Tibial nerve (tissue), 4 donors: ENCODE measurements at places on chromosomes 7 and 10.

DNA sequence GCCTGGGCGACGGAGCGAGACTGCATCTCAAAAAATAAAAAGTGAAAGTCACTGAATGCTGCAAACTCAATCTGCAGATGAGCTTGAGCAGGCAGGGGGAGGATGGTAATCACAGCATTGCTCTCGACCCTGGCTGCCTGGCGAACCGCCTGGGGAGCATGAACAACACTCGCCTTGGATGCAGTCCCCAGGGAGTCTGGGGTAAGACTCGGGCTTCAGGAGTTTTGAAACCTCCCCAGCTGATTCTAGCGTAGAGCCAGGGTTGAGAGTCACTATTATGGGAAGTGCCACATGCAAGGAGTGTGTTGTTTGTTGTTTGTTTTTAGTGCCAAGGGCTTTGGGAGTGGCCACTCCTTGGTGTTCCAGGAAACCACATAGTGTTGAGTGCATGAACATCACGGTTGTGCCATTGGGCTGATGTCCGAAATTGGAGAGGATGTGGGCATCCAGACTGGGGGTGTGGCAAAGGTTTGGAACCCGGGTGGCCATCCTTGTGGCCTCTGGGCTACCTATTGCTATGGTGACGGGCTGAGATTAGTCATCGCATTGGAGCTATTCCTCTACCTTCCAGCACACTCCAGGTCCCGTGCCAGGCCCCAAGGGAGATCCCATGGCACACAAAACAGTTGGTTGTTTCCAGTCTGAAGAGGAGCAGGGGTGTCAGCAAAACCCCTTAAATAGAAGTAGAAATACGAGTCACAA, 92.6 kb downstream of the RGS10 start:
- no peaks in the 10 kb centered on the region for H3K27me3 ChIP-seq
- H3K36me3 ChIP-seq, result no peaks in the 10 kb centered on the region
- H3K4me3 ChIP-seq, result no peak overlapping the region

GRCh38 chr7:93442478-93443224, 131.9 kb downstream of the CALCR start:
- DNase-seq, result peak; percentile 11
- no peak overlapping the region for H3K27ac ChIP-seq
- H3K4me1 ChIP-seq, result no peaks in the 10 kb centered on the region
- no peak overlapping the region for H3K4me3 ChIP-seq
- no peaks in the 10 kb centered on the region for H3K36me3 ChIP-seq
- no peaks in the 10 kb centered on the region for H3K27me3 ChIP-seq

DNA sequence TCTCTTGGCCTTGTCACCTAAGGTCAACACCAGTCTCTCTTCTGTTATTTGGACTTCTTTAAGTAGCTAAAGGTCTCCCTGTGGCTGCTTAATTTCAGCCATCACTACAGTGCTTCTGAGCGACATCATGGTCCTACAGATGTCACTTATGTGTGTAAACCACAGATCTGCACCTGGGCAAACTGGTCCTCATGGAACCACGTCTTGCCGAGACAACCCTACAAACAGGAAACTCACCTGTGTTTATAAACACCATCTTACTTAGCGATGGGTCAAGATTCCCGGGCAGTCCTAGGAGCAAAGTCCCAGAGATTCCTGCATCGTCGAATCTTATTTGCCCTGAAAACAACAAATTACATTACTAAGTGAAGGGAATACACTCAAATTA, 27.8 kb downstream of the KLF6 start:
- DNase-seq, result no peak
- no peaks in the 10 kb centered on the region for H3K36me3 ChIP-seq
- H3K4me1 ChIP-seq, result peaks cover 40% of the 10 kb centered on the region
- H3K27me3 ChIP-seq, result no peaks in the 10 kb centered on the region

DNA sequence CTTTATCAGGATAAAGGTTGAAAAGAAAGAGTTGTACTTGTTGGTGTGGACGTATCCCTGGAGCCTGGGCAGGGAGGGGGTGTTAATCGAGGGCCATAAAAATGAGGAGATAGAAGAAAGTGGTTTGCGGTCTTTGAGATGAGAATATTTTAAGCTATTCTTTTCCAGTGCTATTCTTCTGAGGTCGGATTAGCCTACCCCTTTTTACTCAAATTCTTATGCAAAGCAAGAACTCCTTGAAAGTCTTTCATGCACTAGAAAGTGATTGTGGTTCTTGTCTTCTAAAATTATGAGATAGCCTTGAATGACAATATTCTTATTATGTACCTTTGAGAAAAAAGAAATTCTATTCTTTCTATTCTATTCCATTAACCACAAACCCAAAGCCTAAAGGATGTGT, 201.3 kb upstream of the SEMA3C start:
- no peaks in the 10 kb centered on the region for H3K4me1 ChIP-seq
- no peaks in the 10 kb centered on the region for H3K27me3 ChIP-seq
- no peak overlapping the region for H3K4me3 ChIP-seq
- no peaks in the 10 kb centered on the region for H3K36me3 ChIP-seq

GRCh38 chr7:509426-510130, 10.1 kb downstream of the PDGFA start:
- peaks cover 14% of the 10 kb centered on the region for H3K4me1 ChIP-seq
- no peak overlapping the region for H3K4me3 ChIP-seq
- H3K27me3 ChIP-seq, result no peaks in the 10 kb centered on the region
- no peak for DNase-seq
- H3K36me3 ChIP-seq, result no peaks in the 10 kb centered on the region

GRCh38 chr10:97582169-97582568, 2.0 kb upstream of the HOGA1 start:
- H3K4me3 ChIP-seq, result no peak overlapping the region
- DNase-seq, result no peak
- peaks cover 17% of the 10 kb centered on the region for H3K4me1 ChIP-seq
- H3K36me3 ChIP-seq, result no peaks in the 10 kb centered on the region
- H3K27me3 ChIP-seq, result no peaks in the 10 kb centered on the region
- H3K27ac ChIP-seq, result no peak overlapping the region

- no peak overlapping the region for H3K27ac ChIP-seq
- no peaks in the 10 kb centered on the region for H3K4me1 ChIP-seq
- no peak for DNase-seq
- H3K27me3 ChIP-seq, result no peaks in the 10 kb centered on the region
- no peaks in the 10 kb centered on the region for H3K36me3 ChIP-seq
Measured at GRCh38 chr7:3055626-3056025, 12.0 kb upstream of the CARD11 start.

GRCh38 chr7:150378115-150378852, 846 bp upstream of the ZNF775 start:
- peak overlapping the region; percentile 78 for H3K4me3 ChIP-seq
- no peaks in the 10 kb centered on the region for H3K4me1 ChIP-seq
- peak; percentile 35 for DNase-seq

GRCh38 chr7:99453105-99453504, 12.9 kb downstream of the ATP5MF start:
- no peaks in the 10 kb centered on the region for H3K27me3 ChIP-seq
- H3K36me3 ChIP-seq, result peaks cover 100% of the 10 kb centered on the region
- no peak overlapping the region for H3K4me3 ChIP-seq
- H3K4me1 ChIP-seq, result no peaks in the 10 kb centered on the region

DNA sequence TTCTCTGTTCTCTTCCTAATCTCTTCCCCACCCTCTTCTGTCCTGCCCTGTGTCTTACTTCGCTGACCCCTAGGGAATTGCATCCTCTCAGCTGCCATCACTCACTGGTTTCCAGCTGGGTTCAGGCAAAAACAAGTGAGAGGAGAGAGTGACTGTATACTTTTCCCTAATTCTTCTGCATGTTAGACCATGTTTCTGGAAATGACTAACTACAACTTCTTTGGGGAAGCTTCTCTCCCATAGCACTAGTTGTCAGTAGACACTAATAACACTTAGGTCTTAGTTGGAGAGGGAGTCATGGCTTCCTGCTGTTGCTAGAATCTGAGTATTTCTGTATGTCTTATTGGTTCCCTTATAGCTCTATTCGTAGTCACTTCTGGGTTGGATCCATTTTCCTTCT, 299.0 kb upstream of the FZD1 start:
- H3K27ac ChIP-seq, result no peak overlapping the region

- no peak overlapping the region for H3K27ac ChIP-seq
- H3K4me1 ChIP-seq, result no peaks in the 10 kb centered on the region
- no peak overlapping the region for H3K4me3 ChIP-seq
- no peaks in the 10 kb centered on the region for H3K27me3 ChIP-seq
- H3K36me3 ChIP-seq, result no peaks in the 10 kb centered on the region
Measured at GRCh38 chr7:628826-629225, 97.7 kb upstream of the DNAAF5 start.

DNA sequence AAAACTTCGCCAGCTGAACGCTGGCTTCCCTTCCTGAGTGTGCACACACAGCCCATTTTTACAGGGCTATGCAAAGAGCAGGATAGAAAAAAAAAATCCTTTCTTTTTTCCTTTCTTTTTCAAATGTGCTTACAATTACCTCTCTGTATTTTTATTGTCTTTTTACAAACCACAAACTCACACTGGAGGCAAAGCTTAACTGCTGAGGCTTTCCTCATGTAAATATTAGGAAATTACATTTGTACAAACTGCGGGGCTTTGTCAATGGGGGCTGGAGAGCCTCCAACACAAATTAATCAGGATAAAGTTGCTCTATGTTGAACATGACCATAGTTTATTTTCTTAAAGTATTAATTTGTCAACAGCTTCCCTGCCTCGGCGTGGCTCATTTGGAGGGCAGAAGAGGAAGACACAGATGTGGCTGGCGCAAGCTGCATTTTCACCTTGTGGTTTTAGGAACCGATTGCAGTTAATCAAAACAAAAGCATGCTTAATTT, 411.7 kb upstream of the MKI67 start:
- H3K4me1 ChIP-seq, result no peaks in the 10 kb centered on the region
- H3K36me3 ChIP-seq, result no peaks in the 10 kb centered on the region
- no peaks in the 10 kb centered on the region for H3K27me3 ChIP-seq

DNA sequence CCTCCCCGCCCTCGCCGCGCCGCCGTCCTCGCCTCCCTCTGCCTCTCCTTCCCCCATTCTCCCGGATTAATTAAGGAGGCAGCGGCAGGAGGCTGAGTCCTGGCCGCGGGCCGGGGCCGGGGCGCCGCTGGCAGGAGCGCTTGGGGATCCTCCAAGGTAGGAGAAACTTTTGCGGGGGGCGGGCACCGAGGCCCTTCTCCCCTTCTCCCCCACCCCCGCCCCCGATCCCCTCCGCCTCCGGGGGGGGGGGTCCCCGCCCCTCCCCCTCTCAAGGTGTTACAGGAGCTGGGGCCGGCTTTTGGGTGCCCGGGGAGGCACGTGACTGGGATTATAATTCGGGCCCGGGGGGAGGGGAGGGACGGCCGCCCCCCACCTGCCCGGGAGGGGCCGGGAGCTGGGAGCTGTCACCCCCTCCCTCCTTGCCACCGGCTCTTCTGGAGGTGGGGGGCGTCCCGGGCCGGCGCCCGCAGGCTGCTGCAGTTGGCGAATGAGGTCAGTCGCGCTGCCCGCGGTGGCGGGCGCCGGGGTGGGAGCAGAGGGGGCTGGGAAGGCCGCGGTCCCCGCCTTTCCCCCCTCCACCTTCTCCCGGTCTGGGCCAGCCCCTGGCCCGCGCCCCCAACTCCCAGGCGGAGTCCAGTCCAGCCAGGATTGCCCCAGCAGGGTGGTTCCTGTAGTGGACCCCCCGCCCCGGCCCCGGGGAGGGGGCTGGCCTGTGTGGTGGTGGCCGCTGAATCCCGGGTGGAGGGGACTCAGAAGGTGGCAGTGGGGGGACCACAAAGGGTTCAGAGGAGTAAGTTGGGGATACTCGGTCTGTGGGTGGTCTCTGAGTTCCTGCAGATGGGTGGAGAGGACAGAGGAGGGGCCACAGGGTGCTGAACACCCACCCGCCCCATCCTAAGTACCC, 567 bp downstream of the GTF2IRD1 start:
- no peaks in the 10 kb centered on the region for H3K27me3 ChIP-seq
- peak overlapping the region; percentile 93 for H3K27ac ChIP-seq
- H3K36me3 ChIP-seq, result no peaks in the 10 kb centered on the region
- peak overlapping the region; percentile 57 for H3K4me3 ChIP-seq
- peaks cover 15% of the 10 kb centered on the region for H3K4me1 ChIP-seq

DNA sequence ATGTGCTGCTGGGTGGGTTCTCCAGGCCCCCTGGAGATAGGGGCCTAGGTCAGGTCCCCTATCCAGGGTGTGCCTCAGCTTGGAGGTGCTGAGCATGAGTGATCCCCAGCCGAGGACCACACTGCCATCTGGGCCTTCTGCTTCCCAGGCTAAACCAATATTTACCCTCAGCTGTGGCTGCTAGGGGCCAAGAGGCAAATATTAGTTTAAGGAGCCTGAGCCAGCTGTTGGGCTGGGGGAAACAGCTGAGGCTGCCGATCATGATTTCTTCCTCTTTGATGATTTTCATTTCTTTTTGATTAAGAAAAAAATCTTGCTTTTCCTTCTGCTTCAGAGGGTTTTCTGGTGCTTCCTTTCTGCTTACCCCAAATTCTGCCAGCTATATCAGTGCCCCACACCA, 83.4 kb downstream of the NEURL1 start:
- H3K4me3 ChIP-seq, result no peak overlapping the region
- DNase-seq, result no peak
- H3K4me1 ChIP-seq, result no peaks in the 10 kb centered on the region
- no peak overlapping the region for H3K27ac ChIP-seq
- H3K27me3 ChIP-seq, result no peaks in the 10 kb centered on the region

- no peak for DNase-seq
- no peaks in the 10 kb centered on the region for H3K36me3 ChIP-seq
- peaks cover 44% of the 10 kb centered on the region for H3K4me1 ChIP-seq
Measured at GRCh38 chr7:155375337-155376277, 77.9 kb downstream of the INSIG1 start.

GRCh38 chr7:76260171-76260703, 42.2 kb upstream of the HSPB1 start:
- H3K4me1 ChIP-seq, result peaks cover 7% of the 10 kb centered on the region
- H3K27ac ChIP-seq, result no peak overlapping the region
- DNase-seq, result no peak
- H3K27me3 ChIP-seq, result peaks cover 55% of the 10 kb centered on the region
- H3K4me3 ChIP-seq, result peak overlapping the region; percentile 40
